ENCODE measurements at places on chromosomes 3 and 15.

GRCh38 chr3:170840291-170840859 is 29.6 kb downstream of the RPL22L1 start:
- peak; percentile 43 for DNase-seq

DNA sequence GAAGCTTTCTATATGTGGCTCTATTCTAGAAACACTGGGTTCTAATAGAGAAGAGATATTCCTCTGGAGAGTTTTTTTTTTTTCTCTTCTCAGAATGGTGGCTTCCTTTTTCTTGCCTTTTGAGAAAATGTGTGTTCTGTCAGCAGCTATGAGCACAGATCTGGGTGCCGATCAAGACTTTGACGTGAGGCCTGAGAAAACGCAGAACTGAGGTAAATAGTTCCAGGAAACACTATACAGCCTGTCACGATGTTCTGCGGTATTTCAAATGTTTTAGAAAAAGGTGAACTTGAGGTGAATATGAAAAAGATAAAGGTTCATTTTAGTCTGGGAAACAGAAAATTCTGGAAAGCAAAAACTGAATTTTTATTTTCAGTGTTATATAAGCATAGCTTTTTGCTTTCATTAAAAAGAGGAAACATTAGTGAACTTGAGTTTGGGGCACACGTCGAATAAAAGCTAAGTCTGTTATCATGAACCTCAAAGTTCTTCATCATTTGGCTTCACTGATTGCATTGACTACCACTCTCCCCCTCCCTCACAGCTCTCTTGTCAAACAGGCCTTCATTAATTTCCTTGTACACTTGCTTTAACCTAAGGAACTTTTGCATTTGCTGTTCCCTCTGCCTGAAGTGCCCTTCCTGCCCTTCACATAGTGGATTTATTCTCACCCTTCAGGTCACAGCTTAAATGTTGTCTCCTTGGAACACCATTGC is 265.1 kb downstream of the NFKBIZ start:
- no peak for DNase-seq

DNA sequence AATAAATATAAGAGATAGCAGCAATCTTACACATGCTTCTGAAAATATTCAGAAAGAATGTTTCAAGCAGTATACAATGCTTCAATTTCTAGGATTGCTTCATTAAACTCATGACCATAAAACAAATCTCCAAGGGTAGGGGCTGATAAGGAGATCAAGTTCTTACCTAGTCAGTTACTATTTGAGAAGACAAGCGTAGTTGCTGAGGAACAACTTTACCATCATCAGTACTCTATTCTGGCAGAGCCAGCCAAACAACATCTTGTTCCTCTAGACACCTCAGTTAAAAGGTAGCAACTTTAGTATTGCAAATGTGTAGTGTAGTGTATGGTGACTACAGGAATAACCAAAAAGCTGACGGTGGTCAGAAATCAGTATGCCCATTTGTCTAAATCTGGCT is 85.4 kb upstream of the CHRM5 start:
- DNase-seq = no peak

DNA sequence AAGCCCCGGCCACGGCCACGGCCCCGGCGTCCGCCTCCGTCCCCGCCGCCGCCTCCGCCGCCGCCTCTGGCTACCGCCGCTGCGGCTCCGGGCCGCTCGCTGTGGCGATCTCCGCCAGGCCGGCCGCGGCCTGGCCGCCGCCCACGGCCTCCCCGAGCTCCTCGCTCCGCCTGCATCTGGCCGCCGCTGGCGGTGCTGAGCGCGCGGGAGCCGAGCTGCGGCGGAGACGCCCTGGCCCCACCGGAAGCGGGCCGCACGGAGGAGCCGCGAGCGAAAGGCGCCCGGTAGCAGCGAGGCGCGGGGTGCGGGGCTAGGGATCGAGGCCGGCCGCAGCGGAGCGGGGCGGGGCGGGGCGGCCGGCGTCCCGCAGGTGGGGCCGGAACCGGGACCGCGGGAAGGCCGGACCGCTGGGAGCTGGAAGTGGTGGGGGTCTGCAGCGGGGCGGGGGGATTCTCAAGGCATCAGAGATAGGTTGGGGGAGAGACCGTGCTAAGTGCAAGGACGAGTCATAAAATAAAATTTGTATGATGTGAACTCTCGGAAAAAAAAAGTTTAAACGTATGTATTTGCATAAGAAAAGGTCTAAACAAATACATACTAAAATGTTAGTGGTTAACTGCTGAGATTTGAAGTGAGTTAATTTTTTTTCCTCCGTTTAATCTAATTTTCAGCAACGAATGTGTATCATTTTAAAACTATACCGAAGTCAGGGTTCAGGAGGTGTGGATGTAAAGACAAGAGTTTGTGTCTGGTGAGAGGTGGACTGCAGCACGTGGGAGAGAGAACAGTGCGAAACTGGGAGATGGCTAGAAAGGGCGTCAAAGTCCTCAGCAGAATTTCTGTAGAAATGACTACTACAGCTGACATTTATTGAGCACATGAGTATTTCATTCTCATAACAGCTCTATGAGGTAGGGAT is at the start of gene AVEN:
TSS of gene AVEN (minus strand) at position 334 of the 919 bp plus-strand sequence. CDS start at position 176, 158 bp downstream.
- DNase-seq = no peak

DNA sequence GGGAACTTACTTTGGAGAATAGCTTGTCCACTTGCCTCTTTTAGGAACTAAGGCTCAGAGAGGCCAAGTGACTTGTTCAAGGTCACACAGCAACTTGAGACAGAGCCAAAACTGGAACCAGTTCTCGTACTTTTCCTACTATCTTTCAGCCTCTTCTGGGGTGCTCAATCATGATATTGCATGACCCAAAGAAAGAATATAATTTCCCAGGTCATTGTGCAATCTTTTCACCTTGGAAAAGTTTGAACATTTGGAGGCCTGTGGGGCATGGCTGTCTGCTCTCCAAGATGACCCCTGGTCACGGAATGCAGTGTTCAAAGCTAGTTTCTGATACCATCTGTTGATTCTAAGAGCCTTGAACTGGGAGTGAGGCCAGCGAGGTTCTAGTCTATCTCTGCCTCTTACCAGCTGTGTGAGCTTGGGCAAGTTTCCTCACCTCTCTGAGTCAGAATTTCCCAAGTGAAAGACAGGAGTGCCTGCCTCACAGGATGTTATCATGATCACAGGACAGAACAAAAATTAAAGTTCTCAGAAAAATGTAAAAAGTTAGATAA is 89.7 kb downstream of the BDH1 start:
- no peak for DNase-seq

DNA sequence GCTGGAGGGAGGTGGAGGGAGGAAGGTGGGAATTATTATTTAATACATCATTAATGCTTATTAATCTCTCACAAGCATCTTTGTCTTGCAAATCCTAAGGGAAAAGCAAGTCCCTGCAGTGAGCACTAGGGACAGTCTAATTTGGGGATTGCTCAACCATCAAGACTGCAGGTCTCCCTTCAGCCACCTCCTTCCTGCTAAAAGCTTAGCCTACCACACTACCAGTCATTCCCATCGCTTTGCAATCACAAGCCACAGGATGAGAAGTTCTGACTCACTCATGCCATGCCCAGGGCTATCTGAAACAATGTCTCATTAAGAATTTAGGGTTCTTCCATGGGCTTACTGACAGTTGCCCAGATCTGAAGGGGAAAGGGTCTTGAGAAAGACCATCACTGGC is 51.0 kb upstream of the EIF1B start:
- DNase-seq = peak; percentile 13

DNA sequence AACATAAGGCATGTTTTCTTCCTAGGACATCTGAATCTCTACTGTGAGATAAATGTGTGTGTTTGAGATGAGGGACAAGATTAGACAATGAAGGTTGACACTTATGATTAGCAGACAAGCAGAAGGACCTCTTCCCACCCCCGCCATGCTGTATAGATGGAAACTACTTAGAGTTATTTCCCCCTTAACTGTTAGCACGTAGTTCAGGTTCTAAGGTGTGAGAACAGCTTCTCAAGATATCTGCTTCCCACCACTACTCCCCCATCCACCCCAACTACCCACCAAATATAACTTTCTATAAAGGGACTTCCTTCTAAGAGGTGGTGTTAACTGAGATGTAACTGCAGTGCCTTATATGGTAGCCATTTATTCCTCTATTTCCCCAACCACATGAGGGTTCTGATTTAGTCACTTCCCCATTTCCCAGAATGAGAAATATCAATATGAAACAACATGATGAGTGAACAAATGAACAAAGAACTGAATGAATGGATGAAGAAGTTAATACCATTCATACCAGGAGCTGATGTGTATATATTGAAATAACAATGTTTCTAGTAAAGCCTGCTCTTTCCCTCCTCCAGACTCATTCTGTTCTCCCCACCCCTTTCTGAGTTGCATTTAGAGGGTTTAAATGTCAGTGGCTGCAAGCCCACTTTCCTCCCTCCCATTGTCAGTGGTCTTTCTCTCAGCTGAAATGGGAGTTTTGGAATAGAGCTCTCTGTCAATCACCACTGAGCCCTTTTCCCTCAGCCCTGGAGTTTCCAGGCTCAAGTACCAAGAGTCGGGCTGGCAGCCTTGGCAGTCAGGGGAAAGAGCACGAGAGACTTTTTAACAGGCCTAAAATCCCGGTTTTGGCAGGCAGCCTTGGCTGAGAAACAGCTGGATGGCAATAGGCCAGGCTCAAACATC is 7.7 kb upstream of the RFTN1 start:
- no peak for DNase-seq

DNA sequence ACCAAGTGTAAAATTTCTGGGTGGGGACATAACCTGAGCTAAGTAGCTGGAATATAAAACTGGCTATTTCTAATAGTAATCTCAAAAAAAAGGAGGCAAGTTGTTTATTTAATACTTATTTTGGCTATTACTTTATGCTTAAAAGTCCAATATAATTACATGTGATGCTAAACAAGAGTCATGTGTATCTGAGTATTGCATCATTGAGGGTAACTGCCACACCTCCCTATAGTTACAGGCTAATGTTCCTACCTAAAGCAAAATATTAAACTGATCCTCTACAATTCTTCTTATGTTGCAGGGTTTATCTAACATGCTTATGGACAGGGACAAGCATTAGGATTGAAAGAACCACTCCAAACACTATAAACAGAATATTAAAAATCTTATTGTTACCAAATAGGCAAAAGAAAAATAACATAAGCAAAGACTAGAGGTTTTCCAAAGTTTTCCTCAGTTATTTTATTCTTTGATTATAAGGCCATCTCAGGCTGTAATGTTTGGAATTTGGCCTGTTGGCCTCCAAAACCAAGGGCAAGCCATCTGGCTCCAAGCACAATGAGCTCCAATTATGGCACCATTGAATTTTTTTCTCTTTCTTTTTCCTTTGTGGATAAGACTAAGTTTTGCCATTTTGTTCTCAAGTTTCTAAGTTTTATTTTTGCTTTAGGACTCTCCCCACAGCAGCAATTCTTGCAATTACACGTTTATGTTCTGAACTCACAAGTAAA is 75.8 kb upstream of the ABI3BP start:
- no peak for DNase-seq

- DNase-seq = no peak
Observed at GRCh38 chr3:15112011-15112410, 13.1 kb upstream of the RBSN start.

DNA sequence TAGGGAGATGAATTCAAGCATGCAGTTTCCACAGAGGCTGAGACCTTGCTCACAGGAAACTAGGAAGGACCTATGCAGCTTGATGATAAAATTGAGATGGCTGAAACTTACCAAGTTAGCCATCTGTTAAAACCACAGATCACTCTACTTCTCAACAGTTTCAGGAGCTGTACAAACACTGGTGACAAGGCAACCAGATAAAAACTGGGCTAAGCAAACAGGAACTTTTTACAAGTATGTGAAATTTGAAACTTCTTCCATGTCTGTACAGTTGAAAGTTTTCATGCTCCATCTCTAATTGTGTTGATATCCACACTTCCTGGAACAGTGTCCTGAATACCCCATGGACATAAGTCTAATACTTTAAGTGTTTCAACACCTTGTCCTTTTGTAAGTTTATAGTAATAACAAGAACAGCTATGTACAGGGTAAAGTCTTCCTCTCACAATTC is 78.2 kb downstream of the FAIM start:
- peak; percentile 76 for DNase-seq

- no peak for DNase-seq
Observed at GRCh38 chr3:171230865-171231264, 204.3 kb upstream of the SLC2A2 start.

DNA sequence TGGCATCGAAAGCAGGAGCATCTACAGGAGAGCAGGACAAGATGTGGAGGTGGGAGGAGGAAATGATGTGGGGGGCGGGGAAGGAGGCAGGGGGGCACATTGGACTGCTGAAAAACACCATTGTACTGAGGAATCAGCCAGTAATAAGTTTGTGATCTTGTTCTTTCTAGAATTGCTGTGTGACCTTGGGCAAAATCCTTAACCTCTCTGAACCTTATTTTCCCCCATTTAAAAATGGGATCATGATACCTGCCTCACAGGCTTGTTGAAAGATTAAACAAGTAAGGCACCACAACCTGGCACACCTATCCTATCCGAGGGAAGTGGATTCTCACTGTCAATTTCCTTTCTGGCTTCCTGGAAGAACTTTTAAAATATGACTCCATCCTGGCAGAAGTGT is 56.9 kb upstream of the ARRDC4 start:
- DNase-seq = no peak

- no peak for DNase-seq
Observed at GRCh38 chr15:49888734-49889133, 230.3 kb downstream of the ATP8B4 start.

DNA sequence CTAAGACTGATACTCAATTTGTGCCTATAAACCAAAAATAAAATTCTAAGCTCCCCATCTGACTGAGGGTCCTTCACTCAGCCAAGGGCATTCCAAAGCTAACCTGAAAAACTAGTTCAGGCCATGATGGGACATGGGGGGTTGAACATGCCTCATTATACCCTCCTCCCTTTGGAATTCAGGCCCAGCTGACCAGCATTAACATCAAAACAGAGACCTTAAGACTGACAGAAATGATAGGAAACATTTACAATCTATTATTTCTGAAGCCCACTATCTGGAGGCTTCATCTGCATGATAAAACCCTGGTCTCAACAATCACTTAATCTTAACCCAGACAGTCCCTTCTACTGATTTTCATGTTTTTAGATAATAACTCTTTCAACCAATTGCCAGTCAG is 140.4 kb downstream of the ANO10 start:
- no peak for DNase-seq

DNA sequence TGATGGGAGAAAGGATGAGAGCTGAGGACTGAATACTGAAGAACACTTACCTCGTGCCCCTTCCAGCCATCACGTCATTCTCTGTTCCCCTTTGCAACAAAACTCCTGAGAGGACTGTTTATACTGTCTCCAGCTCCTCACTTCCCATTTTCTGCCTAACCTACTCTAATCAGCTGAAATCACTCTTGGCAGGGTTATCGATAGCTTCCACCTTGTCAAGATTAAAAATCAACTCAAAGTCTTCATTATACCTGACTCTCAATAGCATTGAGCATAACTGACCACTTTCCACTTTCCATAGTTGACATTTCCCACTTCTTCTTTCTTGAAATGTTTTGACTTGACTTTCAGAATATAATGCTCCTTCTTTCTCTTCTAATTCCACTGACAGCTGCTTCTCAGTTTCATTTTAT is 4.3 kb downstream of the BTBD1 start:
- no peak for DNase-seq

DNA sequence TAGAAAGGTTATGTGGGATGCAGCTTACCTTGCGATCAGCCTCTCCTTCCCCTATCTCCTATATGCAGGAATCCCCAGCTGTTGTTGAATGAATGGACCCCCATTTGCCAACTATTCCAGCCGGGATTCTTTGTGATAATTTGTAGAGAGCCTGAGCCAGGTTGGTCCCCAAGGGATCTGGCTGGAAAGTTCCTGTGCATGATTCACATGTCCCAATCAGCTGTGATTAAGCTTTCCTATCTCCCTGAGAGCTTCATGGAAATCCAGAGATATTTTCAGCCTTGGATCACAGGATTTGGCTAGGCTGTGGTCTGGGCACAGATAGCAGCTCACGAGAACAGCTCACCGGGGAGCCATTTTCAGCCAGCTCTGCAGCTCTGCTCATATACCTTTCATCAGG is 76.7 kb downstream of the ARNT2 start:
- peak; percentile 89 for DNase-seq
